ENCODE measurements at places on chromosomes 11 and 22.

- no peak for DNase-seq
These were observed 24.8 kb upstream of the ADORA2A start for GRCh38 chr22:24402460-24403192.

DNA sequence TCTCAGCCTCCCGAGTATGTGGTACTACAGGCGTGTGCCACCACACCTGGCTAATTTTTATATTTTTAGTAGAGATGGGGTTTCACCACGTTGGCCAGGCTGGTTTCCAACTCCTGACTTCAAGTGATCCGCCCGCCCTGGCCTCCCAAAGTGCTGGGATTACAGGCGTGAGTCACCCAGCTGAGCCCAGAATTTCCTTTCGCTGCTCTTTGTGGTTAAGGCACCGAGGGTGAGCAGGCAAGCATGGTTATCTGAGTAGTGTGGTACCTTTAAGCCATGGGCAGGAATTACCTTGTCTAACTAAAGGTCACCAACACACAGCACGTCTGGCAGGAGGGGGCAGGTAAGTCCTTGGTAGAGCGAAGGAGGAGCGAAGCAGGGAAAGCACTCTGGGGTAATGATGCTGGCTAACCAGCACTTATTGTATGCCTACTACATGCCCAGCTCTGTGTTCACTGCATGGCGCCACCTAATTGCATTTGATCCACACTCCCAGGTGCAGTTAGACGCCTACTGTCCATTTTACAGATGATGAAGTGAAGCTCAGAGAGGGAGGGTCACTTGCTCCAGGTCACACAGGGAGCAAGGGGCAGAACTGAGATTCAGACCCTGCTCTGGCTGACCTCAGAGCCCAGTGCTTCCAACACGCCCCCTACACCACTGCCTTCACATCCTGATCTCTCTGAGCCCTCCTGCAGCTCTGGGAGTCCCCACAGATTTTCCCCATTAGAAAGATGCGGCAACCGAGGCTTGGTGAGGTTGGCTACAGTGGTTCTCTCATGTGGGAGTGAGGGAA, 45.7 kb downstream of the TRIOBP start:
- no peak for DNase-seq

GRCh38 chr11:131662993-131663392, 292.6 kb downstream of the NTM start:
- no peak for DNase-seq

DNA sequence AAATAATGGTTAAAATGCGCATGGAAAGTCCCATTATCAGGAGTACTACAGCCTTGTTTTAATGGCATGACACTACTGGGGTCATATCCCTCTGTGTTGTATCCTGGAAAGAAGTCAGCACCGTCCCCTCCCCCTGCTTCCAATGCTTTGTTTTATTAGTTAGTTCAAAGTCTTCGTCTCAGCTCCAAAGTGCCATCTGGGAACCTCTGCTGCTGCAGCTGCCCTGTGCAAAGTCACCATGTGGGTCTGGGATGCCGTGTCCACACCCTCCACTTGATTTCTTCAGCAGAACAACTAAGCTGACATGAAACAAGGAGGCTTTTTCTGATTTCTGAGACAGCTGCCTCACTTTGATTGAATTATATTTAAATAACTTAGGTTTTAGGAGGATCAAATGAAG, 29.5 kb upstream of the NCAM1 start:
- DNase-seq = no peak

DNA sequence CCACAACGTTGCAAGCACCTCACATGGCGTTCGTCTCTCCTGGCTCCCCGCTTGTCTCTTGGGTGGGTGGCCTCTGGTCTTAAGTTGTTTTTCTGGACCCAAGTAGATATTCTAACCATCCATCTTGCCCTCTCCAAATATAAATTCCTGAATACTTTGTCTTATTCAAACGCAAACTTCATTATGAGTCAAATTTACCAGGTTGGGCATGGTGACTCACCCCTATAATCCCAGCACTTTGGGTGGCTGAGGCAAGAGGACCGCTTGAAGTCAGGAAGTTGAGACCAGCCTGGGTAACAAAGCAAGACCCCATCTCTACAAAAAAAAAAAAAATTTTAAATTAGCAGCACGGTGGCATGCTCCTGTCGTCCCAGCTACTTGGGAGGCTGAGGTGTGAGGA, 5.1 kb upstream of the IGSF9B start:
- no peak for DNase-seq

DNA sequence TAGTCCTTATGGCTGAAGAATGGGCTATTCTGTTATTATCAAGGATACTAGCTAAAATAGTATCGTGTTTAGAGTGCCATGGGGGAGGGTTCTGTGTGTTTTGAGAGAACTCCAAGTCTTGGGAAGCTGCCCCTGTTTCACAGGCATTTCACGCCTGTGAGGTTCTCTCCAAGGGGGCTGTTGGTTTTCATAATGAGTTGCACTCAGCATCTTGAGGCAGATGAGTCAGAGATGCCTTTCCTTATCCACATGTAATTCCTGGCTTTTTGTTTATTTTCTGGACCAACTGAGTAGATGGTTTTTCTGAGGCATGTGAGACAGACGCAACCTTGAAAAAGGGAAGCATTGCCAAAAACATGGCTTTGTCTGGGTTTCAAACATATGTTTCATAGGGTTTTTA, 203.7 kb downstream of the ARHGAP42 start:
- no peak for DNase-seq

All from activated T-cell treated with anti-CD3 and anti-CD28 coated beads for 48 hours (primary cell).